Fibroblast of villous mesenchyme (primary cell): ENCODE measurements at places on chromosomes 3 and 15.

DNA sequence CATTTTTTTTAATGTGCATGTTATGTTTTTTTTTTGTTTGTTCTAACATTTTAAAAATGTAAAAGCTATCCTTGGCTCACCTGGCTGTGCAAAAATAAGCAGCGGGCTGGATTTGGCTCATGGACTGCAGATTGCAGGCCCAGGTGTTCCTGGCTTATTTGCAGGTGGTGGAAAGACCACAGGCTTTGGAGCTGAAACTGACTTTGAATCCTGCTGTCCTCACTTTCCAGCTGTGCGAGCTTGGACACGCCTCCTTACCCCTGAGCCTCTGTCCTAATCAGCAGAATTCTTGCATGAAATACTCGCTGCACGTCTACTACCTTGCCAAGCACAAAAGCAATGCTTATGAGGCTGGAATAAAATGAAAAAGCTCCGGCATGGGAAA, 188.7 kb upstream of the TPM1 start:
- DNase-seq: no peak

- DNase-seq: no peak
These were observed 156.6 kb downstream of the SMAD6 start for GRCh38 chr15:66858423-66859207.

DNA sequence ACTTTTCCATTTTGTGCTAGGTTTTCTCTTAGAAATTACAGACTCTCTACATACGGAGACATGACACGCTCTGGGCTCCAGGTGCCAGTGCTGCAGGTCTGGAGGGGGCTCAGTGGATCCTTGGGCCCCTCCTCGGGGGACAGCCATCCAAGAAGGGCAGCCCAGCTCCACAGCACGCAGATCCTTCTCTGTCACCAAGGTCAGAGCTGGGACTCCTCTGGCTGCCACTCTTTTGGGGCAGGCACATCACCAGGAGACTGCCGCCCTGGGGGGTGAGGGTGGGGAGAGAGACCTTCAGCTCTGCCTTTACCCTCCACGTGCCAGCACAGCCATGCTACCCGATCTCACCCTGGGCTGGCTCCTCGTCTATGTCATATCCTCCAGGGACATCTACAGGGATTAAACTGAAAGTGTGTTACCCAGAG, 65.6 kb downstream of the ATP10A start:
- DNase-seq: no peak

DNA sequence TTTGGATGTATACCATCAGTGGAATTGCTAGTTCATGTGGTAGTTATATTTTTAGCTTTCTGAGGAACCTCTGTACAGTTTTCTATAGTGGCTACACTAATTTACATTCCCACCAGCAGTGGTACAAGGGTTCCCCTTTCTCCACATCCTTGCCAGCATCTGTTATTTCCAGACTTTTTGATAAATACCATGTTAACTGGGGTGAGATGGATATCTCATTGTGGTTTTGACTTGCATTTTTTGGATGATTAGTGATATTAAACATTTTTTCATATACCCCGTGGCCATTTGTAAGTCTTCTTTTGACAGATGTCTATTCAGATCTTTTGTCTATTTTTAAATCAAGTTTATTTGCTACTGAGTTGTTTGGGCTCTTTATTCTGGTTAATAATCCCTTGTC, 455.6 kb upstream of the RARB start:
- no peak for DNase-seq

DNA sequence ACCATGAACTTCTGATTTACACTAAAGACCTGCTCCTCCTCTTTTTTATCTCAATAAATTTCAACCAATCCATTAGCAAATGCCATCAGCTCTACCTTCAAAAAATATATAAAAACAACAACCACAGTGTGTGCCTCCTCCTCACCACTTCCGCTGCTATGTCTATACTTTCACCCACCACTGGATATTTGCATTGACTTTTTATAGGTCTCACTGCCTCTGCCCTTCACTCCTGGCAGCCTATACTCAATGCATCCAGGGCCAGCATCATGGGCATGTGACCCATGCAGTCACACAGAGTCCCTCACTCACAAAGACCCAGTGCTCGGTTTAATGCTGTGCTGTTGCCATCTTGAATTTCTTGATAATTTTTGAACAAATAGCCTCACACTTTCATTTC, 53.5 kb upstream of the CCDC54 start:
- DNase-seq: no peak

- DNase-seq: no peak
These were observed 42.2 kb downstream of the ZBTB11 start for GRCh38 chr3:101634591-101635196.
